ENCODE measurements at places on chromosomes 1 and 21.

- no peak for DNase-seq
Measured at GRCh38 chr1:1356166-1356795, 2.1 kb downstream of the MXRA8 start.

GRCh38 chr1:11790880-11791715 is 14.7 kb downstream of the MTHFR start:
- DNase-seq: no peak

- DNase-seq: no peak
Measured at GRCh38 chr1:200306944-200307754, 102.7 kb downstream of the ZNF281 start.

- DNase-seq: peak; percentile 49
Measured at GRCh38 chr1:26677306-26678115, 18.3 kb upstream of the ARID1A start.

DNA sequence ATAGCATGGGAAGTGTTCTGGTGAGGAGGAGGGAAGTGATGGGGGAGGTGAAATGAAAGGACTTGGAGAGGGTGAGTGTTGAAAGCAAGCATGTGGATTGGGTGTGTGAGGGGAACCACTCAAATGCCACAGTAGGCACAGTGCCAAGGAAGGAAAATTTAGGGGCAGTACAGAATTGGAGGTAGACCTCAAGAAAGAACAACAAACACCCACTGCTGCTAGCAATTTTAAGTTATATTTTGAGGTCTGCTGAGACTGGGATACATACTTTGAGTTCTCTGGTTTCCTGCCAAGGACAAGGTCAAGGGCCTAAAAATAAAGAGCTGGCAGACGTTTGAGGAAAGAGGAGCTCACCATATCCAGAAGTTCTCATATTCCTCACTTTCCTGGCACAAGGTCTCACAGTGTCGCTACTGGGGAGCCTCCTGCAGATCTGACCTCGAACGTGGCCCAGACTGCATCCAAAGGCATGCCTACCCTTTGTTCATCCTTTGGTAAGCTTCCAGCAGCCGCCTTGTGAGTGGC is 104.0 kb downstream of the BRINP2 start:
- DNase-seq: no peak

- no peak for DNase-seq
Measured at GRCh38 chr1:211822677-211823407, 7.7 kb downstream of the LPGAT1 start.

- DNase-seq: no peak
Measured at GRCh38 chr1:91929250-91929649, 20.0 kb upstream of the BRDT start.

Measured in HS-5 (cell line).